ENCODE measurements at places on chromosomes 6 and 20. TPM values are rescaled to one million over a fixed set of nuclear protein-coding genes. Genes with fewer than 3 reads are reported as not detected.

ZBTB12 gene
- total RNA-seq: 3.7 TPM

HLA-DOA gene
- not detected for total RNA-seq

HEY2 gene
- 1.7 TPM for total RNA-seq

DEF6 gene
- 0.19 TPM for total RNA-seq

CD2AP gene
- 34.1 TPM for total RNA-seq

TOX2 gene
- 0.25 TPM for total RNA-seq

CYP39A1 gene
- total RNA-seq: 0.44 TPM

MEI4 gene
- not detected for total RNA-seq

DEFB124 gene
- total RNA-seq: not detected

SLC24A3 gene
- total RNA-seq: 0.66 TPM

SLC35F1 gene
- not detected for total RNA-seq

GSTA1 gene
- total RNA-seq: not detected

BPIFA2 gene
- total RNA-seq: not detected

RSPO3 gene
- 0.13 TPM for total RNA-seq

ID4 gene
- 40.4 TPM for total RNA-seq

NHLRC1 gene
- total RNA-seq: 3.0 TPM

RWDD2A gene
- 5.0 TPM for total RNA-seq

RNF39 gene
- total RNA-seq: not detected

DZANK1 gene
- 1.2 TPM for total RNA-seq

DCDC2 gene
- total RNA-seq: not detected

PLG gene
- total RNA-seq: not detected

STX11 gene
- 3.6 TPM for total RNA-seq

RSPH3 gene
- 3.8 TPM for total RNA-seq

C20orf96 gene
- 3.7 TPM for total RNA-seq

BMP5 gene
- not detected for total RNA-seq

ID1 gene
- 395 TPM for total RNA-seq

C6orf58 gene
- not detected for total RNA-seq

PLN gene
- 2.7 TPM for total RNA-seq

C6orf141 gene
- total RNA-seq: 0.25 TPM

TMX4 gene
- 30.3 TPM for total RNA-seq

GJA1 gene
- 642 TPM for total RNA-seq

OSER1 gene
- total RNA-seq: 31.3 TPM

SIRPB2 gene
- total RNA-seq: 0.13 TPM

IPCEF1 gene
- 0.12 TPM for total RNA-seq

SGK2 gene
- total RNA-seq: 0.44 TPM

CASS4 gene
- not detected for total RNA-seq

NR2E1 gene
- not detected for total RNA-seq

RIMS1 gene
- 2.2 TPM for total RNA-seq

ATP9A gene
- 49.0 TPM for total RNA-seq

RAET1G gene
- 2.6 TPM for total RNA-seq

TGM2 gene
- total RNA-seq: 592 TPM

ZBP1 gene
- not detected for total RNA-seq

NDUFAF5 gene
- 13.2 TPM for total RNA-seq

Measured in aortic smooth muscle cell (primary cell).